Type B pancreatic cell (in vitro differentiated cells): ENCODE measurements at places on chromosomes 1 and 21.

GRCh38 chr21:23119491-23119890 is 2121.3 kb downstream of the NCAM2 start:
- H3K4me1 ChIP-seq, result no peaks in the 10 kb centered on the region
- no peaks in the 10 kb centered on the region for H3K27me3 ChIP-seq
- no peak overlapping the region for H3K27ac ChIP-seq
- DNase-seq, result no peak
- no peak overlapping the region for H3K4me3 ChIP-seq
- no peaks in the 10 kb centered on the region for H3K36me3 ChIP-seq

- no peak overlapping the region for H3K27ac ChIP-seq
- no peaks in the 10 kb centered on the region for H3K36me3 ChIP-seq
- H3K27me3 ChIP-seq, result no peaks in the 10 kb centered on the region
- H3K4me3 ChIP-seq, result no peak overlapping the region
- DNase-seq, result no peak
- H3K4me1 ChIP-seq, result peaks cover 28% of the 10 kb centered on the region
Measured at GRCh38 chr1:19765623-19766022, 34.1 kb downstream of the TMCO4 start.

DNA sequence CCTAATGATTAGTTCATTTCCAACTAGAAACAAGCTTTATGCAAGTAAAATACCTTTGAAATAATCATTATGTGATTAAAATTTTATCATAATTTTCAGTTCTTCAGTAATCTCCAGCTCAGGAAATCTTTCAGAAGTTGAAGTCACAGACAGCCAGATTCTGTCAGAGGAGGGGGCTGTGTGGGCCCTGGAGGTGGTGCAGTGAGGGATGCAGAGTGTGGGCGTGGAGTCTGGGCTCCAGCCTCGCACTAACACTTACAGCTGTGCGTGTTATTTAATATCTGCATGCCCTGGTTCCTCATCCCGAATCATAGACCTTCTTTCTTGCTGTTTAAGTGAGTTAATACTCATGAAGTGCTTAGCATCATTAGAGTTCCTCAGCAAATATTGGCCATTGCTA is 23.9 kb downstream of the WDR64 start:
- no peak overlapping the region for H3K4me3 ChIP-seq
- no peaks in the 10 kb centered on the region for H3K36me3 ChIP-seq
- no peak overlapping the region for H3K27ac ChIP-seq

- peaks cover 10% of the 10 kb centered on the region for H3K27me3 ChIP-seq
- no peak for DNase-seq
- H3K36me3 ChIP-seq, result no peaks in the 10 kb centered on the region
- peaks cover 5% of the 10 kb centered on the region for H3K4me1 ChIP-seq
- H3K27ac ChIP-seq, result peak overlapping the region; percentile 27
- no peak overlapping the region for H3K4me3 ChIP-seq
Measured at GRCh38 chr1:167474191-167474641, 44.1 kb downstream of the CD247 start.

DNA sequence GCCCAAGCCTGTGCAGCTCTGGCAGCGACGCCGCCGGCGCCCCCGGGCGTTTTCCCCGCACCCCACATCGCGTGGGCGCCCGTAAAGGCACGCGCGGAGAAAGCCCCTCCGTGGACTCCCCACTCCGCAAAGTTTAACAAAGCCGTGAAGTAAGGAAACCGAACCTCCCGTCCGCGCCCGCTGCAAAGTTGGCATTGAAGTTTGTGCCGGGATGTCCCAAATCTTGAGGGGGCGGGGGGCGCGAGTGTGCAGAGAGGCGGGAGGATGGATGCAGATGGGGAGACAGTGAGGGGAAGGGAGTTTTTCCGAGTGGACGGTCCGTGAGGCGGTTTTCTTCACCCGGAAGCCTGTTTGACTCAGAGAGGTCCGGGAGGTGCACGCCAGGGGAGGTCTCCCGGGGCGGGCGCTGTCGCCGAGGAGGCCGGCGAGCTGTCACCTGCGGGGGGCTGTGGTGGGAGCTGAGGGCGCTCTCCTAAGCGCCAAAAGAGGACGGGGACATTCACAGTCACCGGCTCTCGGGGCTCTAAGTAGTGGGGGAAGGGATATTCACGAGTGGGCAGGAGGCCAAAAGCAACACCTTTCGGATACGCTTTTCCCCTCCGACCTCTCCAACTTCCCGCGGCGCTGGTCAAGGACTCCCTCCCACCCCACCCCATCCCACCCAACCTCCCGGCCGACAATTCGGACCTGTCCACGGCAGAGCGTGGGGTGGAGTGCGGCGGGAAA is 1.3 kb downstream of the WLS start:
- peak overlapping the region; percentile 98 for H3K4me3 ChIP-seq
- no peak for DNase-seq
- peaks cover 5% of the 10 kb centered on the region for H3K27me3 ChIP-seq
- peaks cover 36% of the 10 kb centered on the region for H3K4me1 ChIP-seq
- peak overlapping the region; percentile 80 for H3K27ac ChIP-seq

DNA sequence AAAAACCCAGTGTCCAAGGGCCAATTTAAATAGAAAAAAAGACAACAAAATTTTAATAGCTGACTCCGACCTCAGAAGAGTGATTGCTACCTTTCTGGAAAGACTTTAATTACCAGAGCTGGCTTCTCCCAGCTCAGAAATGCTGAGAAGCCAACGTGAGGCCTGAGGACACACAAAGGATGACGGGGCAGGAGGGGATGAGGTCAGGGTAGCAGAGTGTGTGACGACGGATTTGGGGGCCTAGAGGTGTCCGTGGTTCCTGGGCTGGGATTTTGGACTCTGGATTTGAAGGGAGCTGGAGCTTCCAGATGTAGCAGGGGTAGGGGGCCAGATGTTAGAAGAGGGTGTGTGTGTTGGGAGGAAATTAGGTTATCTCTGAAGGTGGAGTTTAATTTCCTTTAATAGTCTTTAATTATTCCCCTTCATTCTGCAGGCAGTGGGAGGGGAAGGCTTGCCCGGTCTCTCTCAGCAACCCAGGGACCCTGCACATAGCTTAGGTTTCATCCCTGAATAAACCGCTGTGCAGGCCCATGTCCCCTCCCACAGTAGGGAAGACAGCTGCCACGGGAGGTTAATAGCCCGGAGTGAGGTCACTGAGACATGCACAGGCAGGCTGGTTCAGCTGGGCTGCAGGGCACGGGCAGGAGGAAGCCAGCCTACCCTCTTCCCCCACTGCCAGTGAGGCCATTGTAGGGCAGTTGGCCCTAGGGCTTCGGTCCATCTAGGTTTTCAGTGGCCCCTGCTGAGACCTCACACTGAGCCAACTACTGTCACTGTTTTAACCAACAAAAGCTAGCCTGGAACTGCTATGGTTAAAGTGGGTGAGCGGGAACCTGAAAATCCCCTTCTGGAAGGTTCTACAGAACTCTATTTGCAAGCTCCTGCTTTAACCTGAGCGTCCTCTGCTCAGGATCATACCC is 3.8 kb upstream of the PADI3 start:
- H3K27ac ChIP-seq, result peak overlapping the region; percentile 76
- peak overlapping the region; percentile 58 for H3K4me3 ChIP-seq
- no peaks in the 10 kb centered on the region for H3K36me3 ChIP-seq

DNA sequence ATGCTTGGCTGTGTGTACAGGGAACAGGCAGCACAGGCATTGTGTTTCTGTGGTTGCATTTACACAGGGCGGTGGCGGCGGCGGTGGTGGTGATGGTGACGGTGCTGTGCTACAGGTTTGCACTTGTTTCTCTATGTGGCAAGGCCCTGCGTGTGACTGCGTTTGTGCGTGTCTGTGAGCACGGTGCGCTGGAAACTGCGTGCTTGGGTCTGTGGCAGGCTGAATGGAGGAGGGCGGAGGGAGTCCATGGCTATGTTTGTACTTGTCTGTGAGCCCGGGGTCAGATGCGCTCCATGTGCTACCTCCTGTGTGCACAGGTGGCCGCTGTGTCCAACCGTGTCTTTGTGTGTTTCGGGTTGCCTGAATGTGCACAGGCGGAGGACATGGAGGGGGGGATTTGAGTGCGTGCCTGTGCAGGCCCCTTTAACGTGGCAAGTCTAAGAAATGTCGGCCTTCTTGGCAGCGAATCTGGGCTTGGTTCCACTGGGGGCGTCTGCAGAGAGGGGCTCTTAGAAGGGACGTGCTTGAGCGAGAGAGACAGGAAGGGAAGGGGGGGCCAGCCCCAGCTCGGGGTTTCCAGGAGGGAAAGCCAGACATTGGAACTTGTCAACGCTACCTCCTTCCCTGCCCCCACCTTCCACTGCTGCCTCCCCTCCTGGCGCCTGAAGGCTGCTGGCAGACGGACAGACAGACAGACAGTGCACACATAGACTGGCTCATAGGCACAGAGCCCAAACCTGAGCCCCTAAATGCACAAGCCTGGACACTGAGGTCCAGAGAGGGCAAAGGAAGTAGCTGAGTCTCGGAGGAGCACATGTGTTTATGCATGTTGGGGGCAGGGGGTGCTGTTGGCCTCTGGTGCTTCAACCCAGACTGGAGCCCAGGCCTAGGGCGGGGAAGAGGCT is 32.7 kb upstream of the WASF2 start:
- no peak for DNase-seq
- peak overlapping the region; percentile 71 for H3K4me3 ChIP-seq
- peaks cover 73% of the 10 kb centered on the region for H3K4me1 ChIP-seq
- H3K27ac ChIP-seq, result peak overlapping the region; percentile 79
- no peaks in the 10 kb centered on the region for H3K36me3 ChIP-seq
- no peaks in the 10 kb centered on the region for H3K27me3 ChIP-seq
